Activated T-helper 1 cell treated with anti-CD3 and anti-CD28 coated beads, Interleukin-12 subunit alpha, Interleukin-12 subunit beta, Interleukin-2, Interleukin-4 antibody, amounts not matched to agents 30 ng/mL and 10 ng/mL and 1 ng/mL, durations not matched to agents 14 hours and 24 hours and 36 hours (primary cell): ENCODE measurements at places on chromosomes 3 and 15.

GRCh38 chr3:157982359-157982758 lies 123.9 kb downstream of the SHOX2 start:
- no peak overlapping the region for H3K4me3 ChIP-seq
- H3K36me3 ChIP-seq = no peaks in the 10 kb centered on the region
- DNase-seq = no peak
- no peaks in the 10 kb centered on the region for H3K4me1 ChIP-seq
- no peaks in the 10 kb centered on the region for H3K27me3 ChIP-seq

- H3K4me3 ChIP-seq = no peak overlapping the region
- no peaks in the 10 kb centered on the region for H3K4me1 ChIP-seq
- H3K27me3 ChIP-seq = no peaks in the 10 kb centered on the region
- no peak for DNase-seq
These were observed 39.5 kb upstream of the PRR23E start for GRCh38 chr3:127153506-127153815.

GRCh38 chr3:147712357-147712756 lies 303.2 kb downstream of the ZIC1 start:
- no peak overlapping the region for H3K4me3 ChIP-seq
- no peaks in the 10 kb centered on the region for H3K27me3 ChIP-seq
- no peaks in the 10 kb centered on the region for H3K4me1 ChIP-seq
- no peaks in the 10 kb centered on the region for H3K36me3 ChIP-seq
- no peak for DNase-seq

GRCh38 chr3:122085673-122086072 lies 30.5 kb downstream of the CD86 start:
- peaks cover 55% of the 10 kb centered on the region for H3K4me1 ChIP-seq
- H3K4me3 ChIP-seq = no peak overlapping the region
- peak overlapping the region; percentile 37 for H3K27ac ChIP-seq
- no peaks in the 10 kb centered on the region for H3K27me3 ChIP-seq
- peaks cover 7% of the 10 kb centered on the region for H3K36me3 ChIP-seq

DNA sequence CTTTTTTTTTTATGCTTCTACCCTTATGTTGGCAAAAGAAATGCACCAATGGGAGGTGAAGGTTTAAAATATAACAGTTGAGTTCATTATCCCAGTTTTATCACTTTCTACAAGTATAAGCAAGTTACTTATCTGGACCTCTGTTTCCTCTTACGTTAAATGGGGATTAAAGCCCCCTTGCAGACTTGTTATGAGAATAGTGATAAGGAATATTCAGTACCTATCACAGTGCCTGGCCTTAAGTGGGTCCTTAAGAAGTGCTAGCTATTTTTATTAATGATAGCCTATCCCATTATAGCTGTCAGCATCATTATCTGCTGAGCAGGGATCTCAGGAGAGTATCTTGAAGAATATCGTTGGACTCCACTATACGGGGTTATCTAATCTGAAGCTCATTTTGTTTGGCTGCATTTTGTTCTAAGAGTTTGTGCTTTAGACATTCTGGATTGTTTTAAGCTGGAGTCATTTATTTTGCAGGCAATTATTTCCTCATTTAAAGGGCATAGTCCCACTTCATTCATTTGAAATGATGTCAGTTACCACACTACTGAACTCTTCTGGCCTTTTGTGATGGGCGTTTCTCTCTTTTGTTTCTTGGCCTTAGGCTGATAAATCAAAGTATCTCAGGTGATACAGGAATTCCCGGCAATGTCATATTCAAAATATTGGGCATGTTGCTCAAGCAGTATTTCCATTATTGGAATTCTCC lies 28.8 kb downstream of the RAB8B start:
- no peak overlapping the region for H3K27ac ChIP-seq
- DNase-seq = no peak
- peaks cover 26% of the 10 kb centered on the region for H3K36me3 ChIP-seq
- peaks cover 58% of the 10 kb centered on the region for H3K4me1 ChIP-seq
- H3K27me3 ChIP-seq = no peaks in the 10 kb centered on the region

DNA sequence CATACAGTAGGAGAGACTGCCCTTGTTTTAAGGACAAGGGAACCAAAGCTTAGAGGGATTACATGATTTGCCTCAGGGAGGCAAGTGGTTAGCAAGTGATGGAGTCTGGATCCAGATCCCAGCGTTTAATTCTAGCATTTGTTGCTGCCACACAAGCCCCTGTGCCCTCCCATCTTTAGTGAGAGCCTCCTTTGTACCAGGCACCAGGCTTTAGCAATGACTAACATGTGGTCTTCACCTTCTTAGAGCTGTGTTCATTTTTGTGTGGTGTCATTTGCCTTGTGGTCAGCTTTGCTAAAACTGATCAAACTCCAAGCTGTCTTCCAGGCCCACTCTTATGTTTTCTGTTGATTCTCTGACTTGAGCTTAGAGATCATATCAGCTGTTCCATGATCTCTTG lies 290.5 kb downstream of the RPLP1 start:
- H3K4me1 ChIP-seq = peaks cover 31% of the 10 kb centered on the region
- H3K27ac ChIP-seq = no peak overlapping the region
- no peak for DNase-seq
- no peak overlapping the region for H3K4me3 ChIP-seq
- no peaks in the 10 kb centered on the region for H3K36me3 ChIP-seq
- peaks cover 15% of the 10 kb centered on the region for H3K27me3 ChIP-seq

- H3K36me3 ChIP-seq = no peaks in the 10 kb centered on the region
- H3K4me3 ChIP-seq = no peak overlapping the region
- H3K27ac ChIP-seq = no peak overlapping the region
- DNase-seq = no peak
- H3K27me3 ChIP-seq = no peaks in the 10 kb centered on the region
These were observed 56.0 kb upstream of the KCNMB2 start for GRCh38 chr3:178480274-178480673.

- H3K4me1 ChIP-seq = peaks cover 5% of the 10 kb centered on the region
- DNase-seq = no peak
- no peak overlapping the region for H3K27ac ChIP-seq
- no peak overlapping the region for H3K4me3 ChIP-seq
- no peaks in the 10 kb centered on the region for H3K36me3 ChIP-seq
These were observed 215.4 kb downstream of the UACA start for GRCh38 chr15:70547846-70548487.

DNA sequence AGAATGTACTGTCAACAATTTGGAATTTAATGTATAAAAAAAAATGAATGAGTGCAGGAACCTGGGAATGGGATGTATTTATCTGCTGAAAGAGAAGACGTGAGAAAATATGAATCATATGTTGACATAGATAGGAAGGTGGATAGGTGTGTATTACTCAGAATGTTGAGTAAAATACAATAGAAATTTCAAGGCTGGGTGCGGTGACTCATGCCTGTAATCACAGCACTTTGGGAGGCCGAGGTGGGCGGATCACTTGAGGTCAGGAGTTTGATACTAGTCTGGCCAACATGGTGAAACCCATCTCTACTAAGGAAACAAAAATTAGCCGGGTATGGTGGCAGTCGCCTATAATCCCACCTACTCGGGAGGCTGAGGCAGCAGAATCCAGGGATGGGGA lies 202.8 kb downstream of the CADM2 start:
- no peaks in the 10 kb centered on the region for H3K27me3 ChIP-seq
- no peak overlapping the region for H3K27ac ChIP-seq
- no peak for DNase-seq

GRCh38 chr3:43612419-43612818 lies 9.4 kb downstream of the ANO10 start:
- peaks cover 9% of the 10 kb centered on the region for H3K27me3 ChIP-seq
- H3K36me3 ChIP-seq = no peaks in the 10 kb centered on the region
- no peak for DNase-seq
- no peaks in the 10 kb centered on the region for H3K4me1 ChIP-seq
- H3K4me3 ChIP-seq = no peak overlapping the region

GRCh38 chr3:4829031-4829394 lies 150.2 kb upstream of the BHLHE40 start:
- H3K4me1 ChIP-seq = peaks cover 92% of the 10 kb centered on the region
- H3K27me3 ChIP-seq = no peaks in the 10 kb centered on the region
- H3K36me3 ChIP-seq = peaks cover 55% of the 10 kb centered on the region
- no peak for DNase-seq
- peak overlapping the region; percentile 73 for H3K4me3 ChIP-seq

DNA sequence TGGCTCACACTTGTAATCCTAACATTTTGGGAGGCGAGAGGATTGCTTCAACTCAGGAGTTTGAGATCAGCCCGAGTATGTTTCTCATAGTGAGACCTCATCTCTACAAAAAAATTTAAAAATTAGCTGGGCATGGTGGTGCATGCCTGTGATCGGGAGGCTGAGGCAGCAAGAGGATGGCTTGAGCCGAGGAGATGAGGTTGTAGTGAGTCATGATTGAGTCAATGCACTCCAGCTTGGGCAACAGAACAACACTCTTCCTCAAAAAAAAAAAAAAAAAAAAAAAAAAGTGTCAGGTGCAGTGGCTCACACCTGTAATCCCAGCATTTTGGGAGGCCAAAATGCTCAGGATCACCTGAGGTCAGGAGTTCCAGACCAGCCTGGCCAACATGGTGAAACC lies 2.4 kb downstream of the RPL39L start:
- no peak overlapping the region for H3K27ac ChIP-seq
- H3K36me3 ChIP-seq = peaks cover 29% of the 10 kb centered on the region
- DNase-seq = no peak
- H3K4me1 ChIP-seq = peaks cover 57% of the 10 kb centered on the region
- peak overlapping the region; percentile 33 for H3K4me3 ChIP-seq

DNA sequence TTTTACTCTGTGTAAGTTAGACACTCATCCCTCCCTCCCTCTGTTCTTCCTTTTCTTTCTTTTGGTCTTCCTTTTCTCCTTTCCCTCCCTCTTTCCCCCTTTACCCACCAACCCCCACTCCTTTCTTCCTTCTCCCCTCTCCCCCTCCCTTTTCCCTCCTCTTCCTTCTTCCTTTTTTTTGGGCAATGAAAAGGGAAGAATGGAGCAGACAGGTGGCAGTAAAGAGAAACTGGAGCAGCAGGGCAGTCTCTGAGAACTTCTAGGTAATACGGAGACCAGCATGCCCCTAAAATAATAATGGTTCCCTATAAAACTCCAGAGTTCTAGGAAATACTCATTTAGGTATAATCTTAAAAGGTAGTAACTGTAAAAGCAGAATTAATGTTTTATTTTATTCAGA lies 11.4 kb upstream of the GPR171 start:
- H3K27ac ChIP-seq = no peak overlapping the region
- DNase-seq = no peak
- peaks cover 10% of the 10 kb centered on the region for H3K36me3 ChIP-seq
- peaks cover 38% of the 10 kb centered on the region for H3K4me1 ChIP-seq

DNA sequence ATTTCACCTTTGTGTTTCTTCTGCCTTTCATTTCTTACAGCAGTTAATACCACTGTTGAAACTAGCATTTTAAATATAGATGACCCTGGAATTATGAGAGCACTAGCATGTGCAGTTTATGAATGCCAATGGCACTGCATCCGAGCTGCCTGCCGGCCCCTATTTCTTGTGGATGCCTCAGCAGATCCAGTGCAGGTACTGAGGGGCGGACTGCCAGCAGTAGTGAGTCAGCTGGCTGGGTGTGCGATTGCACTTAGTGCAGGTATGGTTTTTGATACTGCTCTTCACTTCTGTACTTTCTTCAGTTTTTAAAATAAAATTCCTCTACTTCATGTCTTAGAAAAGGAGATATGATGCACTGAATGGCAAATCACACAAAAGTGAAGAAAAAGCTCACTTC lies 453.0 kb downstream of the DIPK2A start:
- no peak overlapping the region for H3K4me3 ChIP-seq
- H3K4me1 ChIP-seq = no peaks in the 10 kb centered on the region
- H3K27ac ChIP-seq = no peak overlapping the region
- H3K27me3 ChIP-seq = no peaks in the 10 kb centered on the region
- DNase-seq = no peak
- H3K36me3 ChIP-seq = no peaks in the 10 kb centered on the region

GRCh38 chr15:52309154-52309548 lies 13.5 kb upstream of the MYO5C start:
- no peak for DNase-seq
- no peak overlapping the region for H3K27ac ChIP-seq
- no peaks in the 10 kb centered on the region for H3K27me3 ChIP-seq
- peaks cover under 1% of the 10 kb centered on the region for H3K4me1 ChIP-seq

- no peaks in the 10 kb centered on the region for H3K36me3 ChIP-seq
- DNase-seq = no peak
- peaks cover 4% of the 10 kb centered on the region for H3K27me3 ChIP-seq
- H3K4me1 ChIP-seq = no peaks in the 10 kb centered on the region
- H3K4me3 ChIP-seq = no peak overlapping the region
- no peak overlapping the region for H3K27ac ChIP-seq
These were observed 120.2 kb upstream of the IGSF10 start for GRCh38 chr3:151581035-151581434.

DNA sequence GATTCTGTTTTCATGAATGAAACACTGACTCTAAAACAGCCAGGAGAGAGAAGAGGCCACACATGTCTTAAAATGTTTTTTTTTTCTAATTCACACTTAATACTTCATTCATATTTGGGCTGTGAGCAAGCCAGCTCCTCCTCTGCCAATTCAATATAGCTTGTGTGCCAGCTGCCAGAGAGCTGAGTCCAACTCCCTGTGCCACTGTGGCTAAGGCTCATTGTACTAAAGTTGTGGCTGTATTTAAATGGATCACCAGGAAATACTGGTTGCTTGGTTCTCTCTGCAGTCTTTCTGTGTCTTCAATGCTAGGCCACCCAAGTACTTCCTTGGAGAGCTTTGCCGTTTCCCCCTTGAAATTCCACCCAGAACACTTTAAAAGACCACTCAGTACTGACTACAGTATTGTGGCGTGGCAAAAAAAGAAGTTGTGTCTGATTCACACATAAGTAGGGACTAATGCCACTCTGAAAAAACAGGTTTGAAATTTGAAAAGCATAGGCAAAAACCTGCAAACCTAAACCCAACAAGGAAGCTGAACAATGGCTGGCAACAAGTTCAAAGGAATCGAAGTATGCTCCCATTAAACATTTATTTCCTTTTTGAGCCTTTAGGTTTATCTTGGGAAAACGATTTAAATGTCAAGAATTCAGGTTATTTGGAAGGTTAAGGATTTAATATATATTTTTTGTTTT lies 524.7 kb downstream of the DIPK2A start:
- no peaks in the 10 kb centered on the region for H3K4me1 ChIP-seq
- no peak overlapping the region for H3K4me3 ChIP-seq
- no peak overlapping the region for H3K27ac ChIP-seq
- DNase-seq = no peak
- no peaks in the 10 kb centered on the region for H3K27me3 ChIP-seq

DNA sequence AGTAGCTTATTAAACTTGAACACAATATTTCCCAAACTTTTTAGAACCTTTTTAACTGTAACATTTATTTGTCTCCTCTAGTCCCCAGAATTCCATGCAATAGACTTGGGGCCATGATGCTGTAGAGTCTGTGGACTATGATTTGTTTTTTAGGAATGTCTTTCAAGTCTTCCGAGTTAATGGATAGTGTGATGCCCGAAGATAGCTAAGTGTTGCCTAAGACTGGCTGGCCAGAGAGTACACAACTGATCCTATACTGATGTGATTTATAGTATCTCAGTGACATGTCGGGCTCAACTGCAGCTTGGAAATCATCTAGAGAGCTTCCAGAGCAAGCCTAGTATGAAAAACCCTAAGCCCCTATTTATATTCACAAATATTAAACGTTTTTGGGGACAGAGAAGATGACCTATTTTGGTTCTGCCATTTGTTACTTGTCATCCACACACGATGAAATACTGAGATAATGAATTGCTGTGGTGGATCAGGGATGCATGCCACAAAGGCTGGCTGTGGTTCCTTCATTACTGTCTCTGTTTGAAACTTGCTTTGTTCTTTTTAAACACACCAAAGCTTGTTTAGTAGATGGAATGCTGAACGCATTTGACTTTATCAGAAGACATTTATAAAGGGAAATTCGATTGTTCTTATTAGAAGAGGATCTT lies 507.4 kb downstream of the TAFA4 start:
- H3K4me3 ChIP-seq = no peak overlapping the region
- DNase-seq = no peak
- H3K36me3 ChIP-seq = no peaks in the 10 kb centered on the region
- no peaks in the 10 kb centered on the region for H3K4me1 ChIP-seq
- no peak overlapping the region for H3K27ac ChIP-seq
